ENCODE measurements at places on chromosomes 16 and 17.

DNA sequence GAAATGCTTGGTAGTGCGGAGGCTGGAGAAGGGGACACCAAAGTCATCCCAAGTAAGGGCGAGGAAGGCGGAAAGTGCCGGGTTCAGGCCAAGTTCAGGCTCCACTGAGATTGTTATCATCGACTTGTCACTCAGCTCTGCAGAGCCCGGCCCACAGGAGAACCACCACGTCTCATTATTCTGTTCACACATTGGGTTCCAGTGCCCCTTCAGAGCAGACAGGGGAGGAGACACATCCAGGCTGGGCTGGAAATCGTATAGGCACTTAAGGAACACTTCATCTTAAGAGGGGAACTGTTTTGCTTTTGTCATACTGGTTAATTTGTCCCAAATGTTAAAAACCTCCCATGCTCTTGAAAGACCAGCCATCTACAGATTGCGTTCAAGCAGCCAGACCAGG, 118.3 kb upstream of the ADAMTS18 start:
- no peak for DNase-seq

- DNase-seq, result no peak
Observed at GRCh38 chr16:68105611-68106010, 20.4 kb downstream of the NFATC3 start.

DNA sequence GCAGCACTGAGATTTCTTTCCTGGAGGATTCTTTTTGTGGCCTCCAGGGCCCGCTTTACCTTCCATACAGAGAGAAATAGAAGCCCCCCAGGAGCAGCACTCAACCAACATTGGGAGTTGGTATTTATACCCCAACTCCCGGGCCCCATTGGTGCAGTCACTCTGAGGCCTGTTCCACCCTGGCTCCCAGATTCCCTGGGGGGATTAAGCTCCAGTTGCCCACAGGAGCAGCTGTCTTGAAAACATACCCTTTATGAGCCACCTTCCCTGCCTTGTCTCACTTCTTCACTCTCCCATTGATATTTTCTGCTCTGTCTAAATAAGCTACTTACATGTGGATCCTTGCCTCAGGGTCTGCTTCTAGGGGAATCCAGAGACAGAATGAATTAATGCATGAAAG, 167.8 kb downstream of the KATNIP start:
- no peak for DNase-seq

DNA sequence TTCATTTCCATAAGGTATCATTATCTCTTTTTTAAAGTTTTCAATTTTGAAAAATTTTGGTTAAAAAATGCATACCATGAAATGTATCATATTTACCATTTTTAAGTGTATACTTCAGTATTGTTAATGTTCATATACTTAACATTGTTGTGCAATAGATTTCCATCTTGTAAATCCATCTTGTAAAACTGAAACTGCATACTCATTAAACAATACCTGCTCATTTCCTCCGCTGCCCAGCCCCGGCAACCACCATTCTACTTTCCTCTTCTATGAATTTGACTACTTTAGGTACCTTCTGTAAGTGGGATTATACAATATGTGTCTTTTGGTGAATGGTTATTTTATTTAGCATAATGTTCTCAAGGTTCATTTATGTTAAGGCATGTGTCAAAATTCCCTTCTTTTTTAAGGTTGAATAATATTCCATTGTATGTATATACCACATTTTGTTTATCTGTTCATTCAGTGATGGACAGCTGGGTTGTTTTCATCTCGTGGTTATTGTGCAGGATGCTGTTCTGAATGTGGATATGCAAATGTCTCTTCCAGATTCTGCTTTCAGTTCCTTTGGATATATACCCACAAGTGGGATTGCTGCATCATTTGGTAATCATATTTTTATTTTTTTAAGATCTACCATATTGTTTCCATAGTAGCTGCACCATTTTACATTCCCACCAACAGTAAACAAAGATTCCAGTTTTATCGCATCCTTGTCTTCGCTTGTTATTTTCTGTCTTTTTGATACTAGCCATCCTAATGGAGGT, 6.7 kb downstream of the CCL2 start:
- no peak for DNase-seq

- no peak for DNase-seq
Observed at GRCh38 chr16:88340755-88341150, 42.0 kb upstream of the ZNF469 start.

DNA sequence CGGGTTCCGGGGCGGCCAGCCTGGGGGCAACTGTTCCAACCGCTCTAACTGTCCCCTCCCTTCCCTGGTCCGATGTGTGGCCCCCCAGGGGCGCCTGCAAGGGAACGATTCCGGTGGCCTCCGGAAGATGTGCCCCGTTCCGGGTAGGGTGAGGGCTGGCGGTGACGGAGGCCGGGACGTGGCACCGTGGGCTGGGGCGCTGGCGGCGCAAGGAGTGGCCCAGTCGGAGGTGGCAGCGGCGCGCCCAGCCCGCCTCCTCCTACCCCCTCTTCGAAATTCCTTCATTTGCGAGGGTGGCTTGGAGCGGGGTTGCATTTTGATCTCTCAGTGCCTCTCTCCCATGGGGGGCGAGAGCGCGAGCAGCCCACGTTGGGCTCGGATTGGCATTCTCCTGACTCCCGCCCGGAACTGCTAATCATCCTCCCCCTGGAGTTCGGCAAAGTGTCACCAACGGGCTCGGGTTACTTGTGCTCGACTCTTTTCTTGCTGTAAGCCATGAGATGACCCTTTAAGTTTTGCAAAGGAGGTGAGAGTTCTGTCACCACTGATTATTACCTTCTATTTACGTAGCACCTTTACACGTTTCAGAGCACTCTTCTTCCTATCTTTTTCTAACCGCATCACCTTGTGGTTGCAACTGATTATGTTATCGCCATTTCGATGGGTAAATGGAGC, 622 bp downstream of the NDEL1 start:
- DNase-seq, result peak; percentile 56

DNA sequence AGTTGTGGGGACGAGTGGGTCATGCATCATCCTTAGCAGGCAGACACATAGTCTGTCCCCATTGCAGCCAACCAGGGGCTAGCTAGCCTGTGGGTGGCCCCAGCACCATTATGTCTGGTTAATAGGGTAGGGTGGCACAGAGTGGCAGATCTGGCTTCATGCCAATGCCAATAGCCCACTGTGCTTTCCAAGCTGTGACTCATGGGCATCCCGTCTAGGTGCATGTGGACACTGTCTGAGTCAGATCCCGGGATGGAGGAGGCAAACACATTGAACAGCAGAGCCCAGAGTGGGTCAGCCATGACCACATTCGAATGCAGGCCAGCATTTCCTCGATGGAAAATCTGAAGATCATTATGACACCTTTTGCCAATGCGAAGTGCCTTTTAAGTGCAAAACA, 2.5 kb downstream of the HS3ST2 start:
- no peak for DNase-seq

- DNase-seq, result no peak
Observed at GRCh38 chr17:28792877-28793661, 49.3 kb downstream of the TRAF4 start.

- no peak for DNase-seq
Observed at GRCh38 chr16:50505115-50505514, 43.1 kb upstream of the NKD1 start.

DNA sequence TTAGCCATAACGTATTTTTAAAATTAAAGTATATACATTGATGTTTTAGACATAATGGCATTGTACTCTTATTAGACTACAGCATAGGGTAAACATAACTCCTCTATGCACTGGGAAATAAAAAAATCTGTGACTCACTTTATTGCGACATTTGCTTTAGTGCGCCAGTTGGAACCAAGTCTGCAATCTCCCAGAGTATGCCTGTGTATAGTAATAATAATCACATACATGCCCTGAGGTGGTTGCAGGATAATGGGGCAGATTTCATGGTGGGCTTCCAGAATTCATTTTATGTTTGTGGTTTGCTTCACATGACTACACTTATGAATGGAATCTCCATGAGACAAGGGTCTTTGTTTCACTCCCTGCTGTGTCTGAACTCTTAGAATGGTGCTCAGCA, 66.9 kb upstream of the N4BP1 start:
- no peak for DNase-seq

- DNase-seq, result no peak
Observed at GRCh38 chr17:43572368-43572980, 26.3 kb upstream of the ETV4 start.

DNA sequence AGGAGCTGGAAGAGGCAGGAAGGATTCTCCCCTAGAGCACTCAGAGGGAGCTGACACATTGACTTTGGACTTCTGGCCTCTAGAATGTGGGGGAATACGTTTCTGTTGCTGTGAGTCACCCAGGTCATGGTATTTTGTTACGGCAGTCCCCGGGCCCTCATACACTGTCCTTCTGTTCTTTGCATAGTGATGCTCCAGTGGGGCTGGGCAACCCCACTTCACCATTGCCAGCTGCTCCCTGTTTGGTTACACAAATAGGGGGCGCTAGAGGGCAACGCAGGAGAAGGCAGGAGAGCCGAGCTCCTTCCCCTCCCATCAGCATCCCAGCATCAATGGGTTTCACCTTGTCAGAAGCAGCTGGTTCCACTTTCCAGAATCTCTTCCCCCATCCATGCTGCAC, 257.7 kb upstream of the FOXF1 start:
- DNase-seq, result peak; percentile 66

DNA sequence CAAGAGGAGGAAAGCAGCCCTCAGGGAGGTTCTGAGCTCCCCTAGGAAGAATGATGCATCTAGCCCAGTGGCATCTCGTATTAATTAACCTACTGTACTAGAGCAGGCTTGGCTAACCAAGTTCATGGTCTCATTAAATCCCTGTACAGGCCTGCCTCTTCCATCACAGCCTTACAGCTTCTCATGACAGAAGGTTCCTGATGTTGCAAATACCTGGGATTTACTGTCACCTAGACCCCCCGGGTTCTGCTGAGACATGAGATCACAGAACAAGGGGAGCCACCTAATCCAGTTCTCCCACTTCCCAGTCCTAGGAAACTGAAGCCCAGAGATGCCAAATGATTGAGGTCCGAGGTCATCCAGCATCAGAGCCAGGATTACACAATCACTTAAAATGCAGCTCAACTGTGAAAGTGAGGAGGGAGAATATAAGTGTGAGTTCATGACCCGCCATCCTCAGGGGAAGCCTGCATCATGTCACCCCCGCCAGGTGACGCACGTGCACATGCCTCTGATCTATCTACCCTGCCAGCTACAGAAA, 23.9 kb downstream of the ACLY start:
- no peak for DNase-seq

DNA sequence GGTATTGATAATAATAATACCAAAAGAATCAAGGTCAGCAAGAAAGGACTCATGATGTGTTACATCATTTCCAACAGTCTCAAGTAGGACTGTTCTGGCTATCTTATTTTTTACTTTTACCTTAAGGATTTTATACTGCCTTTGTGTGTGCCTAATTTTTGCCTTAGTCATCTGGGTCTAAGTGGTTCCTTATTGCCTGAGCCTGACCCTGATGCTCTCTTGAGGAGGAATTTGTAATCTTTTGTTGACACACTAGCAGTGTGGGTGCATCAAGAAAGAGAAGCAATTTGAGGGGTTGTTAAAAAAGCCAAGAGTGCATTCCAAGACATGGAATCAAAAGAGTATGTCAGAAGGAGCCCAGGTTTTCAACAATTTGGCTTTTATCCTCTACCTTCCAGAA, 59.3 kb downstream of the TMEM100 start:
- no peak for DNase-seq

GRCh38 chr16:3656491-3657468, 2.3 kb downstream of the DNASE1 start:
- no peak for DNase-seq

DNA sequence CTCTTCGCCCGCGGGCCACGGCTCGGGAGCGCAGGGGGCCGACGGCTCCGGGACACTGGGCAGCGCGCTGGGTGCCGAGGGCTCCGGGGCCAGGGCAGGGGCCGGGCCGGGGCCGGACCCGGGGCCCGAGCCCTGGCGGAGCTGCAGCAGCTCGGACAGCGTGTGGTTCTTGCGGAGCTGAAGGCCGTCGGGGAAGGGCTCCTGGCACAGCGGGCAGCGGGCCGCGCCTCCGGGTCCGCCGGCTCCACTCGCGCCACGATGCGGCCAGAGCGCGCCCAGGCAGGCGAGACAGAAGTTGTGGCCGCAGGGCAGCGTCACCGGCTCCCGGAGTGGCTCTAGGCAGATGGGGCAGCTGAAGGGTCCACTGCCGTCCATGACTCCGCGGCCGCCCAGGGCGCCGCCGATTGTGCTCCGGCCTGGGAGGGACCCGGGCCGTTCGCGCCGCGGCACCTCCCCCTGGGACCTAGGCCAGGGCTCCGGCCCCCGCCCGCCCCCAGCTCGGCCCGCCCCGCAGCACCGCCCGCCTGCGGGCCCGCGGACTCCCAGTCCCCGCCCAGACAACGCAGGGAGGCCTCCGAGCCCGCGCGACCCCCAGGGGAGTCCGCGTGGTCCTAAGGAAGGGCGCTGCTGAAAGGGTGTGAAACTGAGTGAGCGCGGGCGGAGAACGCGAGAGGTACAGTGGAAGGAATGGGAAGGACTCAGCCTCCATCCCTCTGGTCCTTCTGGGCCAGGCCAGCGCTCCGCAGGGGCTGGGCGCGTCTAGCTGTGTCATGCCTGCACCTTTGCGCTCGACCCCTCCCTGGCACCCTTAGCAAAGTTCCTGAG, at the start of gene TRIM47:
TSS of gene TRIM47 (minus strand) at position 408 of the 825 bp plus-strand sequence. CDS start at position 375, 33 bp downstream.
- peak; percentile 37 for DNase-seq

GRCh38 chr16:50207652-50208051, 54.5 kb downstream of the TENT4B start:
- DNase-seq, result no peak

GRCh38 chr17:57442914-57443571, 186.7 kb downstream of the MSI2 start:
- no peak for DNase-seq

- DNase-seq, result no peak
Observed at GRCh38 chr16:64364894-64365293, 757.0 kb downstream of the CDH11 start.

- peak; percentile 39 for DNase-seq
Observed at GRCh38 chr16:496097-496886, 31.2 kb upstream of the CAPN15 start.

DNA sequence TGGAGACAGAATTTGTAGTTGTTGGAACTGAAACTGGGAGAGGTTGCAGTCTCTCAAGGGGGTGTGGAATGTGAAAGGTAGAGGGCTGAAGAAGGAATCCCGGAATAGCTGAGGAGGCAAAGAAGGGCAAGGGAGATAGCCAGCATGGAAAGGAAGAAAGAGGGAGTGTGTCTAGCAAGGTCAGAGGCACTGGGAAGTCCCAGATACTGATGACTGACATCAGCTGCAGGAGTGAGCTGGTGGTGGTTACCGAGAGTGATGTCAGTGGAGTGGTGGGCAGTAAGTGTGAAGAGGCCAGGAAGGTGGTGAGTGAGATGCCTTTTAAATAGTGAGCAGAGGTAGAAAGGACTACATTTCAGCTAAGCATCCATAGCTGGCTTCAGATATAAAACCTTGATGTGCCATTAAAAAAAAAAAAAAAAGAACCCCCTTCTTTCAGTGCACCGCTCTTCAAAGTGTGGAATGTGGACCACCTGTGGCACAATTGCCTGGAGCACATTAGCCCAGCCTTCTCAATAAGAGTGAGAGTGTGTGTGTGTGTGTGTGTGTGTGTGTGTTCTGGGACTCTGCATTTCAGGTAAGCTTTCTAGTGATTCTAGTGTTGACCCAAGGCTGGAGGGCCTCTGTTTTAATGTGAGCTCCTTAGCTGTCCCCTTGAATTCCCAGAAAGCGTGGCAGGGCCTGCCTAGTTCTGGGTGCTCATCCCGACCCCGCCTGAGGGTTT, 8.5 kb downstream of the PRMT7 start:
- DNase-seq, result no peak
